ENCODE measurements at places on chromosomes 12 and 14.

GRCh38 chr14:91402771-91403600, 14.6 kb downstream of the CCDC88C start:
- DNase-seq = no peak

GRCh38 chr12:53493610-53494391, 5.5 kb downstream of the MAP3K12 start:
- no peak for DNase-seq

DNA sequence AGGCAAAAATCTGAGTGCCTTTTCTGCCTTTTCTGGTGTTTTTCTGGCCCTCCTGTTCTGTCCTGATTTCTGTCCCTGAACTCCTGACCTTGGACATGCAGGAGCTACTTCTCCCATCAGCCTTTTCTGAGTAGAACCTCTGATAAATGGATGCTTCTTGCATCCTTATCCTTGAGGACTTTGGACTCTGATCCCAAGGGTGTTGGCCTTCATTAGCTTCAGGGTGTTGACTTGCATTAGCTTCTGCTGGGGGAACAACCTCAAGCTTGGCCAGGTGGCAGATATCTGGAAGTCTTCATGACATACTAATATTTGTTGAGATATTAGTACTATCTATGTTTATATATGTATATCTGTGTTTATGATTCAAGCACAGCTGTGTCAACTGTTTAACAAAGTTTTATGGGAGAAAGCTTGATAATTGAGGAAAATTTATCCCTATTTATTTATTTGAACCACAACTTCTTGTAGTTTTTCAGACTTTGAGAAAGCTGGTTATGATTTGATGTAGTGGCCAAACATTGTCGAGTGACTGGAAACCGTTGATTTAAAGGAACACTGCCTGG, 124.3 kb downstream of the CHST11 start:
- no peak for DNase-seq

- DNase-seq = no peak
Measured at GRCh38 chr12:25686351-25686750, 133.3 kb upstream of the LMNTD1 start.

DNA sequence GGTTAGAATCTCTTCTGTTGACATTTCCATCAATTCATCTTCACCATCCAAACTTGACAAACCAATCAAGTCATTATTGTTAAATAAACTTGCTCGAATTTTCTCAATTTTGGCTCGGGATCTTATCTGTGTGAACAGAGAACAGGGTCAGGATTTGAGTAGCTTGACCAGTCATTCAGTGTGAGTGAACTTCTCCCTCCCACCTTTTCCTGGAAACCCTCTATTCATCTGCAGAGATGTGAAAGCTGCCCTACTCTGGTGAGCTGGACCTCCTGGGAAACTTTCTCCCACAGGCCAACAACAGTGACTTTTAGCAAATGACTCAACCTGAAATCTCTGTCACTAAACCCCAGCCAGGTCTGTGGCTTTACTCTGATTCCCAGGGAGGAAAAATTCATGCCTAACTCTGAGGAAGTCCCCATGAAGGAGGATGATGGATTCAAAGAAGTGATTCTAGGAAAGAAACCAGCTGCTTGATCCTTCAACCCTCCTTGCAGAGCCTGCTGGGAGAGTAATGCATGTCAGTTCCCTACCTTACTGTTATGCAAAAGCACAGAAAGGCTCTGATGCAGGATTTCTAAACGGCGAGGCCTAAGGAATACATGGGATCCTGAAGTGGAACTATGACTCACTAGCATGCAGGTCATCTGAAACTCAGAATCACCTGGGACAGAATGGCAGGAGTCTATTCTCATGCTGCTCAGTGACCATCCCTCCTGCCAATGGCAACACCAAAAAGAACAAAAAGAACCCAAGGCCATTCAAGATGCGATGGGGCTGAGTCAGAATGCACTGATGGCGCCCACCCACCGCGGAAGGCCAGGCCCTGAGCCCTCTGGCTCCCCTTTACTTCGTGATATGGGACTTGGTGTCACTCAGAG, 58.0 kb downstream of the TRAFD1 start:
- DNase-seq = no peak

DNA sequence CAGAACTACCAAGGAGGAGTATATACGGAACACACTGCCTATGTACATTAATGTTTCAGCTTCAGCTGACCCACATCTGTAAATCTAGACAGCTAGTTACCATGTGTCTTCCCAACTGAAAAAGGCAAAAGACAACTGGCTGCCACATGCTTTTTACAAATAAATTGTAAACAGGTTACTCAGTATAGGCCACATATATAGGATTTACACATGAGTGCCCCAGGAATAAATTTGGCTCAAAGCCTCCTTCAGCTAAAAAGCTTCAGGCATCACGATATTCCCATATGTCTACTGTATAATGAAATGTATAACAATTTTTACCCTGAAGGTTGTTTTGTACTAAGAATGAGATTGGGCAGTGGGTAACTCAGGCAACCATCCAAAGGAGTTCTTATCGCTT, 175.9 kb upstream of the BMP4 start:
- no peak for DNase-seq

DNA sequence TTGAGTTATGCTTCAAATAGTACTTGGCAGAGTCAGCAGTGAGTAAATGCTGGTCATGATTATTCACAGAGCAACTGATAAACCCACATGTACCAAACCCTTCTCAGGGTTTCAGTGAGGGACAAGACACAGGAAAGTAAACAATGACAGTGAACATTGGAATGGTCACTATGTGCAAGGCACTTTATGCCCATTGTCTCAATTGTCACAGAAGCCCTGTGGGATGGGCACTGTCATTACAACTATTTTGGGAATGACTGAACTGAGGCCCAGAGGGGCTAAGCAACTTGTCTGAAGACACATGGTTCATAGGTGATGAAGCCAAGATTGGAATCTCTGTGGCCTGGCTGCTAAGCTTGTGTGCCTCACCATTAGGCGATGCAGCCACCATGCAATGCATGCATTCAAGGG, 238.5 kb downstream of the RBM19 start:
- DNase-seq = no peak

GRCh38 chr12:61808856-61809255, 451.3 kb upstream of the USP15 start:
- DNase-seq = no peak

GRCh38 chr12:107544937-107545336, 140.7 kb upstream of the PWP1 start:
- no peak for DNase-seq

DNA sequence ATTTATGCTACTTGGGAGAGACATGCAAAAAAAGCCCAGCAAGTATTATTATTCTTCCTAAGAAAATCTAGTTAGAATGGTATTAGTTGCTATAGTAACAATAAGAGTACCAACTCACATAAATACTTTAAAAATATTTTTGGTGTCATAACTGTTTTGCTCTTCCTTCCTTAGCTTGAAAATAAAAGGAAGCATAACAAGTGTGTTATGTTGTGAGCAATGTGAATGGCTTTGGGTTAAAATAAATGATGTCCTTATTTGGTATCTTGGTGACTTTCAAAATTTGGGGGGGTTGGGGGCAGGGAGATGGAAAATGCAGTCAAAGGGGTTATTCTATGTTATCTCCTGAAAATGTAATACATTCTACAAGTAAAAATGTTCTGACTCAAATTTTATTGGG, 91.0 kb downstream of the ELK3 start:
- DNase-seq = no peak

GRCh38 chr12:12219664-12220063, 47.2 kb downstream of the LRP6 start:
- DNase-seq = no peak

- no peak for DNase-seq
Measured at GRCh38 chr14:99559286-99559990, 44.6 kb downstream of the CCDC85C start.

DNA sequence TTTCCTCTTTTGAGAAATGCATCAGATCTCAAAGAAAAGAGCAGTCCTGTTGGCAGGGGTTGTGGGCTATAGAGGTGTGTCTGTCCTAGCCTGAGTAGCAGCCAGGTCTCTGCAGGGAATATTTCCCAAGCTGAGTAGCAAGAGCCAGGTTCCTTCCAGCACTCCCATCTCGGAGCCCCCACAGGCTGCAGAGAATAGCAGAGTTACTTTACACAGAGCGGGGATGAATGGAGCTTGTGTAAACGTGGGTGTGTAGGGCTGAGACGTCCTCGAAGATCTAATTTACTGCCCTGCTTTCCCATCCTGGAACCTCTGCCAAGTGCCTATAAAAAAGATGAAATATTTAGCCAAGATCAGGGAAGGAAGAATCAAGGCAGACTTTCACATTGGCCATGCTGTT, 156.6 kb downstream of the TSPAN9 start:
- DNase-seq = no peak

- DNase-seq = no peak
Measured at GRCh38 chr12:67526129-67526528, 122.4 kb upstream of the DYRK2 start.

Data from substantia nigra (tissue), 51 donors.